ENCODE measurements at places on chromosomes 2 and 18.

GRCh38 chr2:165594935-165595255 lies 125.4 kb downstream of the CSRNP3 start:
- no peak for DNase-seq

DNA sequence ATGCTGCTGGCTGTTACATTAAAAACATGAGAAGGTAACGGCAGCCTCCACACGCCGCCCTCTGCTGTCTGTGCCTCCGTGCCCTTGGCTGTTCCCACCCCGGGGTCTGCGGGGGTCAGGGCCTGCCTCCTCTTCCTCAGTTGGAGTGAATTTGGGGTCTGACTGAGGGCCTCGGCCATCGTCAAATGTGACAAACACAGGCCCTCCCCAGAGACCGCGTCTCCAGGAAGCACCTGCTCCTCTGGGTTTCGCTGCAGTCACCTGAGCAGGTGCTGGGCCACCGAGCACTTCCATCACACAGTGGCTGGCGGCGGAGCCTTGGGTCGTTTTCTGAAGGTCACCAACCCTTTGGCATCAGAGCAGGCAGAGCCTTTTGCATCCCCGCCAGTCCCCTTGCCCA lies 70.9 kb downstream of the NFATC1 start:
- DNase-seq: no peak

DNA sequence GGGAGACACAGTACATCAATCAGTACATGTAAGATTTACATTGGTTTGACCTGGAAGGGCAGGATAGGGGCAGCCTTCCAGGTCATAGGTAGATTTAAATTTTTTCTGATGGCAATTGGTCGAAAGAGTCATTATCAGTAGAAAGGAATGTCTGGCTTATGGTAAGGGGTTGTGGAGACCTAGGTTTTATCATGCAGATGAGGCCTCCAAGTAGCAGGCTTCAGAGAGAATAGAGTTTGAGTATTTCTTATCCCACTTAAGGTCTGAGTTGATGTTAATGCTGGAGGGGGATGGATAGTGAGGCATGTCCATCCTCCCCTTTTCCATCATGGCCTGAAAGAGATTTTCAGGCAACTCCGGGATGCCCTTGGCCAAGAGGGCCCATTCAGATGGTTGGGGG lies 60.7 kb downstream of the SPTBN1 start:
- no peak for DNase-seq

DNA sequence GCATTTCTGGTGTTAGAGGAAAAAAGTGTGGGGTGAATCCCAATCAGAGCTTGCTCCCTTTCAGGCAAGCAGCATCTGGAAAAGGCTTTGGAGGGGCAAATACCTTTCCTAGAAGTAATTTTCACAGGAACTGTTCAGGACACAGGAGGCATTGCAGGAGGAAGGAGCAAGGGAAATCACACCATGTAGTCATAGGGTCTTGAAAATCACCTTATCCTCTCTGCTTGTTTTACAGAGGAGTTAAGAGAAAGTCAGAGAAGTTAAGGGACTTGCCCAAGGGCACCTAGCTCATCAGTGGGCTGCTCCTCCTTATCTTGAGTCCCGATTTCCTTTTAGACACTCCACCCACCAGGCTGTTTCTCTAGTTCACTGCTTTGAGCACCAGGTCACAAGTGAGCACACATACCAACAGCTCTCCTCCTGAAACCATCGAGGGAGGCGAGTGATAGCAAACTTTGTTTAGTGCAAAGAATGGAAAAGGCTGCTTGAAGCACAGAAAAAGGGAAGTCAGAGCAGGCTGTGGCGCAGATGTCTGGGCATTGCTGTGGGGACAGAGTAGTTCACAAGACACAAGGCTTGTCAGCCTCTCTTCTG lies 89.2 kb upstream of the CXCR4 start:
- no peak for DNase-seq

GRCh38 chr18:12589448-12589847 lies 68.5 kb downstream of the SPIRE1 start:
- DNase-seq: no peak

- DNase-seq: no peak
Observed at GRCh38 chr2:238521870-238522269, 95.1 kb downstream of the ASB1 start.

GRCh38 chr2:233082931-233083755 lies 23.0 kb downstream of the INPP5D start:
- DNase-seq: no peak

DNA sequence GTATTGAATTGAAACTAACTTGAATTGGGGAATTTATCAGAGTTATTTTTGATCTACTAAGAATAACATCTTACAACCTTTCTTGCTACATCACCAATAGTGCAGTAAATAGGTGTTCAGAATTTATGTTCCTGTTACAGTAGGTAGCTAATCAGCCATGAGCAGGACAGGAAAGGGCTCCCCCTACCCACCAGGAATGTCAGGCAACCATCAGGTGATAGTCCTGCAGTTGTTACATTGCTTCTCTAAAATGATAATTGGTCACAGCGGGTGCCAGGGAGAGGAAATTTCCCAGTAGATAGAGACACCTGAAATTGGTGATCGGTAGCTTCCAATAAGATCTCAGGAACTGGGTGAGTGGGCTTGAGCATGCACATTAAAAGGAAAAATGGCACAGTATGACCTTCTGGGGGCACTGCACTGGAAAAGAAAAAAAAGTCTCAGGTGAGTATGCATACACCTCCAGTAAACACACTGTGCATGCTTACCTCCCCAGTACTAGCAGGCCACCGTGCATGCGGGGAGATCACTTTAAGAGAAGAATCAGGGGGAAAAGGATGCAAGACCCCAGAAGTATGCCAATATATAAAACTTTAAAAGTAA lies 1092.0 kb upstream of the LRRTM1 start:
- DNase-seq: no peak

- DNase-seq: no peak
Observed at GRCh38 chr18:48679236-48679635, 140.4 kb downstream of the CTIF start.

DNA sequence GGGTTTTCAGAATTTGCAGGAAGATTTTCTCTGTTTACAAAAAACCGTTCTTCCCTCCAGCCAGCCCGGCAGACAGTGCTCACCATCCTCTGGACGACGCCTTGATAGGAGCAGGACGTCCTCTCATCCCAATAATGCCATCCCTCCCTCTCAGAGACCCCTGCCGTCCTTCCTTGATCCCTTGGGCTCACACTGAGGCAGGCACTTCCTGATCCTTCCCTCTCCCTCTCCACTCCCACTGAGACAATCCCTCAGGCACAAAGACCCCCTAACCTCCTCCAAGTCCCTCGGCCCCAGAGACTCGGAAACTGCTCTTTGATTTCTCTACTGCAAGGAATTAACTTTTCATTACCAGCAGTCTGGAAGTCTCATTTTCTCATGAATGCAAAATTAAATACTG lies 42.5 kb downstream of the PAX3 start:
- no peak for DNase-seq

- no peak for DNase-seq
Observed at GRCh38 chr2:104664672-104665071, 189.2 kb upstream of the POU3F3 start.

- DNase-seq: no peak
Observed at GRCh38 chr2:218644721-218645120, 14.7 kb downstream of the ZNF142 start.

GRCh38 chr18:44828080-44828479 lies 147.4 kb downstream of the SETBP1 start:
- no peak for DNase-seq

DNA sequence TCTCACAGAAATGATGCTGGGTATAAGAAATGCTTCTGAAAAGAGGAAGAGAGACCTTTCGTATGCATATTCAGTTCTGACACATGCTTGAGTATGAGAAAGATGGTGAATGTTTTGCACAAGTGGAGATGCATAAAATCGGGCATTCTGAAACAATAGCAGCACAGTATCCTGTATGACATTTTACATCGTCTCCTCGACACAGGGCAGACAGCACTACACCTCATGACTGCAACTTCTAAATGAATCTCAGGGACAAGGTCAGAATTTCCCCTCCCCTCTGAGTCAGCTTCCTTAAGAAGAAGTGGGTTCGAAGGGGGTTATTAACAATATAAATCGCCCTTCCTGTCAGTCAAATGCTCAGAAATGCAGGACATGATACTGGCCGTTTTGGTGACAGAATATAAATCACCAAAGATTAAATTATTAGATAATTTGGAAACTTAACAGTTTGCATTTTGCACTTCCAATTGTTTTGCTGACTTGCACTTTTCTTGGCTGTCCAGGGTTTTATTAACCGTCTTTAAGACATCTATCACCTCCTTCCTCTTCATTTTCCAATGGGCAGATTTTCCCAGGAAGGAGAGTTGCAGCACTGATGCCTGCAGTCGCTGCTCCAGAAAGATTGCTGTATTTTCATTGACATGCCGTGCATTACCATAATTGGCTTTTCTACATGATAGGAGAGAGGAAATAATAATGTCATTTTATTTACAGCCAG lies 57.2 kb downstream of the TSHZ1 start:
- DNase-seq: no peak

- DNase-seq: no peak
Observed at GRCh38 chr18:47831351-47831750, 99.1 kb downstream of the SMAD2 start.

DNA sequence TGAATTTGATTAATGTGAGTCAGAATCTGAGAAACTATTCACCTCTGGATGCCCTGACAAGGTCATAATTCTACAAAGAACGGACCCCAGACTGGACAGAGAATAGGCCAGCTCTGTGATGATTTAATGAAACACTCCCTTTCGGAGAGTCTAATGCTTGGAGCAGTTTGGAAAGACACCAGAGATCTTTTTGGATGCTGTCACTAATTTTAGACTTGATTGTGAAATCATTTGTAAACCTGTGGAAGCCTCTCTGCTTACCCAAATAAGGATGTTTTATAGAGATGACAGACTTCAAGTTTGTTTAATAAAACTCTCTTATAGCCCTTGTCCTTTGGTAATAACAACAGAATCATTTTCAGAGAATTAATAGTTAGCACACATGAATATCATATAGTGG lies 83.5 kb downstream of the MYL12B start:
- DNase-seq: no peak

DNA sequence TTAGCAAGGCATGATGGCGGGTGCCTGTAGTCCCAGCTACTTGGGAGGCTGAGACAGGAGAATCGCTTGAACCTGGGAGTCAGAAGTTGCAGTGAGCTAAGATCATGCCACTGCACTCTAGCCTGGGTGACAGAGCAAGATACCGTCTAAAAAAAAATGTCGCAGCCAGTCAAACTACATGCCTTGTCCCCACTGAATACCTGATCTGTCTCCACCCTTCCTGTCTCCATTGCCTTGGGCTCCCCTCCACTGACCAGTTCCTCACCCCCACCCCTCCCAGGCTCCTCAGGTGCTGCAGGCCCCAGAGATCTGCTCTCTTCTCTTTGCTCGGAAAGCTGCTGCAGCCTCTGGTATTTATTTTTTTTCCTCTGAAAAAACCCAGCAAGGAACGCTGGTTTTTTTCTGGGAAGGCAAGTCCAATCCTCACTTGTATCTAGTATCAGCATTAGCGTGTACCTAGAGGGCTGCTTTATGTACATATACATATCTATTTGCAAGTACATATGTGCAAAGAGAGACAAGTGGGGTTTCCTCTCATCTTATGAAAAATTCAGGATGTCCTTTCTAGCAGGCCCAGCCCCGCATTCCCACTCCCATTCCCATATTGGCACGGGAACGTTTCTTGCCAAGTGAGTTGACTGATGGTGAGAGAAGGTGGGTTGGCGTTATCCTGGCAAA lies 4.4 kb downstream of the PSD4 start:
- DNase-seq: no peak

DNA sequence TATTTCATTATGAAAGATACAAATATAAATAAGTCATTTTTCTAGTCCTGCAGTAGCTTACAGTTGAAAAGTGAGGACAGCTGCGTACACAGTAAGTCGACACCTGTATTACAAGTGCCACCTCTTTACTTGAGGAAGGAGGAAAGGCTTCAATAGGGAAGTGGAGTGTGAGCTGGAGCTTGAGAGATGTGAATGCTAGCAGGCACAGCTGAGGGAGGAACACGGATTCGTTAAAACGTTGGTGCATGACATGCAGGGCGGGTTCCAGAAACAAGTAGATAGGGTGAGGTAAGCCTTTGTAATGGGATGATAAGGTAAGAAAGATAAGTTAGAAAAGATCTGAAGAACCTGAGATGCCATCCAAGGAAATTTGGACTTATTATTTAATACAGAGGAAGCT lies 98.1 kb upstream of the CSRNP3 start:
- DNase-seq: no peak

DNA sequence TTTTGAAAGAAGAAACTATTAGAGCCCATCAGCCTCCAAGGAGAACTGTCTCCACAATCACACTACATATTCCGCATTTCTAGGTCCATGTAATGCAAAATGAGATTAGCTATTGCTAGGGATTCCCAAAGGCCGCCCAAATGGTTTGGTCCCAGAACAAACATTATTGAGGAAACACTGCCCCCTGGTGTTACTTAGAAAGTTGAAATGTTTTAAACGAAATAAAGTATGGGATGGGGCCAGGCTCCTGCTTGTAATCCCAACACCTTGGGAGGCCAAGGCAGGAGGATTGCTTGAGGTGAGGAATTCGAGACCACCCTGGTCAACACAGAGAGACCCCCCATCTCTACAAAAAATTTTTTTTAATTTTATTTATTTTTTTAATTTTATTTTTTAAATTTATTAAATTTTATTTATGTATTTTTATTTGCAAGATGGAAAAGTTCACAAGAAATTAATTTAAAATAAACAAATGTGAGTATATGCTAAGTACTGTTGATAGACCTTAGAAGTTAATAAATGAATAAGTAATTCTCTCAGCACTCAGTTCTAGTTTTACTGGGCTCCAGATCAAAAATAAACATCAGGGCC lies 5.5 kb downstream of the NHEJ1 start:
- DNase-seq: no peak

DNA sequence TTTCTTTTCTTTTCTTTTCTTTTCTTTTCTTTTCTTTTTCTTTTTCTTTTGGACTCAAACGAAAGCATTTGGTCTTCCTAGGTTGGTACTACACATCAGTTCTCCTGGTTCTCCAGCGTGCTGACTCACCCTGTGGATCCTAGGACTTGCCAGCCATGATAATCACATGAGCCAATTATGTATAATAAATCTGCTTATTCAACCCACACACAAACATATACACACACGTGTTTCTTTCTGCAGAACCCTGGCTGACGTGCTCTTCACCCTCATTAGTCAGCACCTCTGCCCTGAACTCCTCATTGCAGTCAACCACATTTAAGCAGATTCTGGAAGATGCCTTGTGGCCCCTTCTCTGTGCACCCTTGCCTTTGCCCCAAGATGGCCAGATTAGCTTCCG lies 162.4 kb upstream of the MYT1L start:
- no peak for DNase-seq

DNA sequence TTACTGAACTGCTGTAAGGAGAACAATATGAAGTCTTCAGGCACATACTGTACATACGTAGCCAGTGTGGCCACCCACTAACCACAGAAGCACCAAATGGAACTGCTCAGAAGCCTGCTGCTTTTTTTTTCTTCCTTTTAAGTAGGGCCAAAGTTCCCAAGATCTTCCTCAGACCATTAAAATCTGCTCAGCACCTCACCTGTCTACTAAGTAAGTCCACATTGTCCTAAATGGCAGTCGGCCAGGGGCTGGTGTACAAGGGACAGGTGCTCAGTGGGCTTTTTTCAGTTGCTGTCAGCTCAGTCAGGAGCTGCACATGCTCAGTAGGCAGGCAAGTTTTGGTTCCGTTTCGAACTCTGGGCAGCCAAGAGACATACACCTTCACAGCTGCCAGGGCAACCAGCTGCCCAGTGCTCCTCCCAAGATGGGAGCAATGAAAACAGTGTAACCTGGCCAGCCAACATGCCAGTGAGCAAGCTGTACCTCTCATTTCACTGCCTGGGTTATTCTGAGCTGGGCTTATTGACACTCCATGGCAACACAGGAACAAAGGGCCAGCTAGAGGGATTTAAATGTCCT lies 86.1 kb downstream of the ACVR1 start:
- DNase-seq: no peak

GRCh38 chr2:201419057-201419635 lies 32.1 kb downstream of the TRAK2 start:
- no peak for DNase-seq
